NCI-H2029 treated with DMSO at 0.1 percent for 48 hours (cell line): ENCODE measurements at places on chromosomes 1 and 21.

DNA sequence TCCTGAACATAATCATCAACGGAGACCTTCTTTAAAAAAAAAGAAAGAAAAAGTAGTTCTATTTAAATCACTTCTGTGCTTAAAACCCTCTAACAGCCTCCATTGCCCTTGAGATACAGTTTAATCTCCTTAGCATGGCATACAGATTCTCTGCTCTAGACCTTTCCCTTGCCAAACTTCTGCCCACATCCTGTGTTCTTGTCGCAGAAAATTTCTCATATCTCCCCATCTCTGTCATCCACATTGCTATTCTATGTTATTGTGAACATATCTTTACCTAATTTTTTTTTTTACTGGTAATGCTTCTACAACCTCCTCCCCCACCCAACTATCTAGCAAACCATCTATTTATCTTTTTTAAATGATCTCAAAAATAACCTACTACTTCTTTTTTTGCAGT, 135.7 kb upstream of the PROX1 start:
- DNase-seq = no peak

- no peak for DNase-seq
These were observed 128.5 kb downstream of the PROX1 start for GRCh38 chr1:214116258-214116657.

GRCh38 chr1:47181955-47182675, 7.7 kb downstream of the PDZK1IP1 start:
- DNase-seq = no peak

DNA sequence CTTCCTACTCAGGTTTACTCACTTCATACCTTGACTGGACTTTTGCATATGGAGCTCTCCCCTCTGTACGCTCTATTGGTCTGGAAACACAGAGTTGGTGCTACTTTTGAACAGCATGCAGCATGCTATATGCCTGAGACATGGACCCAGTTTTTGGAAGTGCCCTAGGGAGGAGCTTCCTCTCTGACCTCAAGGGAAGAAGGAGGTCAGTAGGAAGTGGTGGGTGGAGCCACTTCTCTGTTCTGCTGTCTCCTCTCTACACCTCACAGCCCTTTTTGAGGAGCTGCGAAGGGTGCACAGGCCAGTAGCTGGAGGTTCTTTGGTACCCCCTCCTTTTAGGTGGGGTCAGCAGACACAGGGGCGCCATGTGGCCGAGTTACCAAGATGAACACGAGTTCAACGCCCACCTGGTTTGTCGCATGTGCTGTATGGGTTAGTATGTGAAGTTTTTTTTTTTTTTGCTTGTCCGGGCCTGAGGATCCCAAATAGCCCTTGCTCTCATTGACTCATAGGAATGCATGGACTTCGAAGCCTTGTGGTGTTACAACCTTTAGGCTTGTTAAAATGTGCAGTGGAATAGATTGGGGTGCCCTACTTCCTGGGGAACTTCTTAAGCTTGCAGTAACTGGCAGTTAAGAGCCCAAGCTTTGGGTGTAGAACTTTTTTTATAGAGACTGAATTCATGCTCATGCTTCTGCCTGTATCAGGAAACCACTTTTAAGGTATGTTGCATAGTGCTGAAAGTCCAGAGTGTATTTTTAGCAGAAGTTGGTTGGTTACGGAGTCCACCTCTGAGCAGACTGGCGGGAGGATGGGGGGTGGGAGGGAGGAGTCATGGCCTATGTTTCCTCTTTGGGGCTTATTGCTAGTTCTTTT, 10.7 kb downstream of the MACF1 start:
- DNase-seq = no peak

DNA sequence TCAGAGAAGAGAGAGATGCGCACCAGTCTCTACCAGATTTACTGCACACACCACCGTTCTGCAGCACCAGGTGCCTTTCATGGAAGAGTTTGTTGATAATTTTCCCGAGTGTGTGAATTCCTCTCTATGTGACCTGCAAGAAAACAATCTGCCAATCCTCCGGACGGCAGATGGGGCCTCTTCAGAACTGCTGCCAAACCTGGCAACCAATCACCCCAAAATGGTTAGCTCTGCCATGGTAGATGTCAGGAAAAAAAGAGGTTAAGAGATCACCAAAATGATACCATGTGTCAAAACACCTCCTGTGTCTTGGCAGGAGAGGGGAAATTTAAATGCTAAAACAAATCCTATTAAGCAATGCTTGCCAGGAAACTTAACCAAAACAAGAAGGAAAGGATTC, 96.5 kb downstream of the DAB1 start:
- no peak for DNase-seq

- no peak for DNase-seq
These were observed 43.9 kb upstream of the C1orf174 start for GRCh38 chr1:3943806-3944577.

- DNase-seq = no peak
These were observed 219.7 kb downstream of the BRINP3 start for GRCh38 chr1:190258003-190258402.

DNA sequence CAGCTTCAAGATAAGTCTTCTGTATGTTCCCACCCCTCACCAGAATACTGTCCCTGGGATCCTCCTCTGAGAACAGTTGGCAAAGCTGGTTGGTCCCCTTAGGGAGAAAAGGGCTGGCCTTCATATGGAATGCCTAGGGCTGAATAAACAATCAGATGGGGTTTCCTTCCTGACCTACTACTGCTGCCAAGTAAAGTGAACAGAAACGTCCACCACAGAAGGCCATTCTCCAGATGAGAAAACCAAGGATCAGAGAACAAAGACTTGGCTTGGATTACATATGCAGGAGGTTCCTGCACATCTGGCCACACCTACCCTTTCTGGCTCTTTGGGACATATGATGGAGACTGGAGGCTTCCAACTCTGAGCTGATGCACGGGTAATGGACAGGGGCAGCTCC, 194.5 kb downstream of the HIVEP3 start:
- peak; percentile 58 for DNase-seq

- DNase-seq = peak; percentile 99
These were observed at the start of the genes ARMH1 and TMEM53 for GRCh38 chr1:44674113-44675000. Gene ARMH1, plus strand, starts transcription at chr1:44674714. Its CDS starts 14,984 bp downstream, at chr1:44689698. Gene TMEM53, minus strand, starts transcription at chr1:44674481. Its CDS starts 90 bp downstream, at chr1:44674391.

DNA sequence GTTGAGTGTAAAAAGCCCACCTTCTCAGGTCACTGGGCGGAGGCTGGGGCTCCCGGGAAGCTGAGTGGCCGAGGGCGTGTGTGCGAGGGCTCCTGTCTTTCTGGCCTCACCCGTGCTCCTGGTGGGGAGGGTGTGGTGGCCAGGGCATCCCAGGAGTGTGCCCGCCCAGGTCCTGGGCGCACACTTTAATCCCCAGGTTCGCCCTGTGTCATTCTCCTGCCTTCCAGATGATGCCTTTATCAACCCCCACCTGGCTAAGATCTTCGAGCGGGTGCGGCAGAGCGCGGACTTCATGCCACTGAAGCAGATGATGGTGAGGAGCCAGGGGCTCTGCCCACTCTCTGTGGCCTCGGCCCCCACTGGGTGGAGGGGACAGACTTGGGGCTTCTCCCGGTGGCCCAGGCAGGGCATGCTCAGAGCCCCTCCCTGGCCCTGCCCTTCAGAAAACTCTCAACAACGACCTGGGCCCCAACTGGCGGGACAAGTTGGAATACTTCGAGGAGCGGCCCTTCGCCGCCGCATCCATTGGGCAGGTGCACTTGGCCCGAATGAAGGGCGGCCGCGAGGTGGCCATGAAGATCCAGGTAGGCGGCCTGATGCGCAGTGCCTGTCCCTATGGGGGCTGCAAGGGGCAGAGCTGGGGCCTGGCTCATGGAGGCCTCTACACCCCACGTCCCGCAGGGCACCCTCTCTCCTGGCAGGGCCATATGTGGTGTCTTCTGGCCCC, 42.5 kb downstream of the COQ8A start:
- no peak for DNase-seq

DNA sequence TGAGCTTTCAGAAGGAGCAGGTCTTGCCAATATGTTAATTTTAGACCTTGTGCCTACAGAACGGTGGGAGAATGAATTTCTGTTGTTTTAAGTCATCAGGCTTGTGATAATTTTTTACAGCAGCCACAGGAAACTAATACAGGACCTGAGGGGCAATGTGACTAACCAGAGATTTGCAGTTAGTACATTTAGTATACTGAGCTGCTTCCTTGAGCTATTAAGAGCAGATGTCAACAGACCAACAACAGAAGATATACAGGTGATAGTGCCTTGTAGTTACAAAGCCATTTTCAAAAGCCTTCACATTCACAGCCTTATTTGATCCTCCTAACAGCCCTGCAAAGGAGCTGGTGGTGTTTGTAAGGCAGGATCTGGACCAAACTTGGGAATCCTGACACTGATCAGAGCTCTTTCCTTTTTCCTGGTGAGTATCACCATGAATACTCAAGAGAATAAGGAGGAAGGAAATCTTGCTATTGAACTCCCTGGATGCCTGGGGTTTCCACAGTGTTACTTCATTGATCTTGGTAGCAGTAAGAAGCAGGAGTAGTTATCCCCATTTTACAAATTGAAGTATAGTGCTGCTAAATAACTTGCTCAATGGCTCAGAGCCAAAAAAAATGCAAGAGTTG, 4.7 kb upstream of the SLAMF1 start:
- no peak for DNase-seq

GRCh38 chr1:11858968-11859871, 475 bp upstream of the NPPB start:
- no peak for DNase-seq

GRCh38 chr1:177686933-177687332, 282.9 kb downstream of the SEC16B start:
- DNase-seq = no peak

DNA sequence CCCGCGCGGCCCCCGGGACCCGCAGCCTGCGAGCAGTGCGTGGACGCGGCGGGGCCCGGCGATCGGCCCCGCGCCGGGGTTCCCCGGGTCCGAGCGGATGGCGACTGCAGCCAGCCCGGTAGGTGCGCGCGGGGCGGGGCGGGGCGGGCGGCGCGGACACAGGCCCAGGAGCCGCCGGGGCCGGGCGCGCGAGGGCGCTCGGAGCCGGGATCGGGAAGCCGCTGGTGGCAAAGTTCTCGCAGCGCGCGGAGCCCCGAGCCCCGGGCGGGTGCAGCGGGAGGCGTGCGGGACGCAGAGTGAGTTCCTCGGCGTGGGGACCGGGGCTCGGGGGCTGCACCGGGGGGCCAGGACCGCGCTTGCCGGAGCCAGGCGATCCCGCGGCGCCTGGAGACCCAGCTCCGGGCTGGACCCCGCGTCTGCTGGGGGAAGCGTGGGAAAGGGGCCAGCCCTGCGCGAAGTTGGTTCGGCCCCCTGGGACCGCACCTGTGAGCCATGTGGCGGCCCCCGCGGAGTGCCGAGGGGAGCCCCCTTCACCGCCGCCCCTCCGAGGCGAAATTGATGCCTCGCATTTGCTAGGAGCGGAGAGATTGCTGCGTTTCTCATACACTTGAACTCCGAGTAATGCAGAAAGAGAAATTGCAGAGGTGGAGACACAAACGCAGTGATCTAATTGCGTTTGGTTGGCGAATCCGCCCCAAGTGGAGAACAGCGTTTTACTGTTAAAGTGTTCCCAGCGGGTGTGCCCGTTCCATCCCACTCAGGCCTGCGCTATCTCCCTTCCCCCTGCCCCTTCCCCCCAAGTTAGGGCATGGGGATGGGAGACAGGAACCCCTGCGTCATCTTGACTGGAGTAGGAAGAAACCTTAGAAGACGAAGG, 228.9 kb upstream of the TMEM51 start:
- no peak for DNase-seq

DNA sequence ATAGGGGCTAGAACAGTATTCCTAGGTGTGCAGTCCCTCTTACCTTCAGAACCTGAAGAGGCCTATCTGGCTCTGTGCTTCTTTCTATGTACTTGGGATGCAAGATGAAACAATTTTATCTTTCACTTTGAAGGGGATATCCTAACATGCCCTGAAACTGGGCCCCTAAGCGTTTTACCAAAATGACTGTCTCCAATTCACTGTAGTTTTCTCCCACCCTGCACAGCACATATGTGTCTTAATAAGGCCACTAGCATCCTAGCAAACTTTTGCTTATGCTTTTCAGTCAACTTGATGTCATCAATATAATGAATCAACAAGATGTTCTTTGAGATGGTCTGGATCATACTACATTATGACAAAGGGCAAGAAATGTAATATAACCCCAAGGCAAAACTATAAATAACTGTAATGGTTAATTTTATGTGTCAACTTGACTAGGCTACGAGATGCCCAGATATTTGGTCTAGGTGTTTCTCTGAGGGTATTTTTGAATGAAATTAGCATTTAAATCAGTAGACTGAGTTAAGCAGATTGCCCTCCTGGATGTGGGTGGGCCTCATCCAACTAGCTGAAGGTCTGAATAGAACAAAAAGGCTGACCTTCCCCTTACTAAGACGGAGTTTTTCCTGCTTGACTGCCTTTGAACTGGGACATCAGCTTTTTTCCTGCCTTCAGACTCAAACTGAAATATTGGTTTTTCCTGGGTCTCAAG, 9.2 kb upstream of the ZSWIM5 start:
- DNase-seq = no peak

DNA sequence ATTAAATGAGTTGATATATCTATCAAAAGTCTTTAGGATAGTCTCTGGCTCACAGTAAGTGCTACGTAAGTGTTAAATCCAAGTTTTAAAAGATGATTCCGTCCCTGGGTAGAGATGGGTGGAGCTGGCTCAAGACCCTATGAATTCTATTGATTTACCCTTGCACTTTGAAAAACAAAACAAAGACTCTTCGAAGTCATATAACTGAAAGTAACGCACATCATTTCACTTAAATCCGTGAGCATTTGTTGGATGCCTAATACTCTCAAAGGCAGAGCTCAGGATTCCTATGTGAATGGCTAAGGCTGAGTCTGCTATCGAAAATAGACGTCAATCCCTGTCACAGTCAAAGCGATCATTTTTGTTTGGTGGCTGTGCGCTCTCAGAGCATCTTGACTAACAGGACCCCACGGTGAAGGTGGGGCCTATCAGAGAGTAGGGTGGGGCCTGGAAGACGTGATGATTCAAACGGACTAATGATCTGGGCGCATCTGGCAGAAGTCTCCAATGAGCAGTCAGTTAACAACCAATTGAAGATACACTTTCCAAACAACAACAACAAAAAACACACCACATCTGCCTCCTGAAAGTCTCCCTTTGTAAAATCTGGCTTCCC, 1.2 kb upstream of the NUCKS1 start:
- DNase-seq = no peak

DNA sequence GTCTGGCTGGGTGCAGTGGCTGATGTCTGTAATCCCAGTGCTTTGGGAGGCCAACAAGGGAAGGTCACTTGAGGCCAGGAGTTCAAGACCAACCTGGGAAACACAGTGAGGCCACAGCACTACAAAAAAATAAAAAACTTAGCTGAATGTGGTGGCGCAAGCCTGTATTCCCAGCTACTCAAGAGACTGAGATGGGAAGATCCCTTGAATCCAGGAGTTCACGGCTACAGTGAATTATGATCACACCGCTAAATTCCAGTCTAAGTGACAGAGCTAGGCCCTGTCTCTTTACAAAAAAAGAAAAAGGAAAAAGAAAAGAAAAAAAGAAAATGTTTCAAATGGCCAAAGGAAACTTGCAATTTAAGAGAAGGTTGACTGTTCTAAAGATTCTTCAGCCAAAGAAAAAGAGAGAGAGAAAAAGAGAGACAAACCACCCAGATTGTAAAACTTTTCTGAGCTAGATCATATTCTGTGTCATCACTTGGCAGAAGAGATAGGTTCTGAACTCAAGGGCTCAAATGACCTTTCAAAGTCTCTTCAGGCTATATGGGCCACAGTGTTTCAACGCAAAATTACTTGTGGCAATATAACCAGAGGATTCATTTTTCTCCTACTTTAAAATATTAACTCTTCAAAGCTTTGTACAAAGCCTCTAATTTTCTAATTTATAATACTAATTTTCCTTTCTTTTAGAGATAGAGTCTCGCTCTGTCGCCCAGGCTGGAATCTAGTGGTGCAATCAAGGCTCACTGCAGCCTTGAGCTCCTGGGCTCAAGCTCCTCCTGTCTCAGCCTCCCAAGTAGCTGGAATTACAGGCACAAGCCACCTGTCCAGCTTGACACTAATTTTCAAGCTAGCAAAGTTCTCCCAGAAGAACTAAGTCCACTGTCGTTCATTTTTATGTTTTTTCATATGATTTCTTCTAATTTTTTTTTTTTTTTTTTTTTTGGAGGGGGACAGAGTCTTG, 20.5 kb downstream of the ARID4B start:
- DNase-seq = no peak
